Activated naive CD8-positive, alpha-beta T cell treated with anti-CD3 and anti-CD28 coated beads for 36 hours (primary cell): ENCODE measurements at places on chromosomes 2 and 18.

DNA sequence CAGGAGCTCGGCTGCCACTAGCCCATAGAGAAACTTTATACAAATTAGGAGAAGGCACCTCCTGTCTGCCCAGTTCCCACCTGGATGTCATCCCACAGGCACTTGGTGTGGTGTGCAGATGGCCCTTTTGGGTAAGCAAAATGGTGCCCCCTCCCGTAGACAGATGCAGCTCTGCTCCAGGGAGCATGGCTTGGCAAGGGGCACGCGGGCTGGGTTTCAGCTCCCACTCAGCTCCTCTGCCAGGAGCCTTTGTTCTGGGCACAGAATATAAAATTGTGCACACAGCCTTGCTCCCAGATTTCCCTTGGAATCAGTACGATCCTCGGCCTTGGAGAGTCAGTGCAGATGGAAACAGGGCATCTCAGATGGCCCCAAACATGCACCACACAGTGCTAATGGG is 20.3 kb upstream of the KCNF1 start:
- no peak overlapping the region for H3K4me3 ChIP-seq
- H3K36me3 ChIP-seq = no peaks in the 10 kb centered on the region
- peaks cover 9% of the 10 kb centered on the region for H3K27me3 ChIP-seq
- no peaks in the 10 kb centered on the region for H3K4me1 ChIP-seq

GRCh38 chr18:42807887-42808286 is 307.6 kb downstream of the RIT2 start:
- H3K36me3 ChIP-seq = no peaks in the 10 kb centered on the region
- no peak overlapping the region for H3K27ac ChIP-seq
- DNase-seq = no peak
- H3K27me3 ChIP-seq = no peaks in the 10 kb centered on the region

DNA sequence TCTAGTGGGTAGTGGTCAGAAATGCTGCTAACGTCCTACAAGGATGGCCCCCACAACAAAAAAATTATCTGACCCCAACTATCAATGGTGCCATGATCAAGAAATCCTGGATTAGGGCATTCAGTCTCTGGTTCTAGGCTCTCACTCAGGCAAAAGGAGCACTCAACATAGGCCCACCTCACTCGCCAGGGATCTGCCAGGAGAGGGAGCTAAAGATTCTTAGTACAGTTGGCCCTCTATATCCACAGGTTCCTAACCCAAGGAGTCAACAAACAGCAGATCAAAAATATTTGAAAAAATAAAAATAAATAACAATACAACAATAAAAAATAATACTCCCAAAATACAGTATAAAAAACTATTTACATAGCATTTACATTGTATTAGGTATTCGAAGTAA is 10.0 kb downstream of the SLC4A5 start:
- no peaks in the 10 kb centered on the region for H3K27me3 ChIP-seq
- no peaks in the 10 kb centered on the region for H3K36me3 ChIP-seq
- no peak overlapping the region for H3K4me3 ChIP-seq
- peak; percentile 7 for DNase-seq
- H3K4me1 ChIP-seq = no peaks in the 10 kb centered on the region

- H3K27me3 ChIP-seq = peaks cover 94% of the 10 kb centered on the region
- H3K4me3 ChIP-seq = peak overlapping the region; percentile 42
- peaks cover 42% of the 10 kb centered on the region for H3K4me1 ChIP-seq
- DNase-seq = no peak
- no peaks in the 10 kb centered on the region for H3K36me3 ChIP-seq
- no peak overlapping the region for H3K27ac ChIP-seq
Measured at GRCh38 chr18:57438743-57439608, 3.8 kb downstream of the ONECUT2 start.

GRCh38 chr18:6058941-6059340 is 163.6 kb upstream of the TMEM200C start:
- H3K27me3 ChIP-seq = no peaks in the 10 kb centered on the region
- no peaks in the 10 kb centered on the region for H3K36me3 ChIP-seq
- no peak overlapping the region for H3K27ac ChIP-seq
- DNase-seq = no peak
- H3K4me3 ChIP-seq = no peak overlapping the region

DNA sequence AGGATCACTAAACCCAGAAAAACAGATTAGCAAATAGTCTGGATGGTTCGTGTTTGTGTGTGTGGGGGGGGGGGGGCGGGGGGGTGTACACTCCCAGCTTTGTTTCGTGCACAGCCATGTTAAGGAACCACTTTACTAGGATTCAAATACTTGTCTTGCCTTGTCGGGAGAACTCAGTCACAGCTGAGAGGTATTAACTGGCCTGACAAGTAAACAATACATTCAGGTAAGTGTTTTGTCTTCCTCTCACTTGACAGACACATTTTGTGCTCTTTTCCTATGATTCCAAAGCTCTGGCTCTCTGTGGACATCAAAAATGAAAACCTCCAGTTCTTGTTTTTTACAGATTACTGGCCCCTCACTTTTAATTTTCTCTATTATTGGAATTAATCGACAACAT is 173.5 kb downstream of the LRP1B start:
- no peak overlapping the region for H3K4me3 ChIP-seq
- no peaks in the 10 kb centered on the region for H3K27me3 ChIP-seq
- H3K4me1 ChIP-seq = no peaks in the 10 kb centered on the region
- no peak for DNase-seq

- peaks cover 7% of the 10 kb centered on the region for H3K4me1 ChIP-seq
- H3K27me3 ChIP-seq = peaks cover 3% of the 10 kb centered on the region
- no peak overlapping the region for H3K27ac ChIP-seq
Measured at GRCh38 chr2:69797836-69798289, 31.6 kb upstream of the GMCL1 start.

DNA sequence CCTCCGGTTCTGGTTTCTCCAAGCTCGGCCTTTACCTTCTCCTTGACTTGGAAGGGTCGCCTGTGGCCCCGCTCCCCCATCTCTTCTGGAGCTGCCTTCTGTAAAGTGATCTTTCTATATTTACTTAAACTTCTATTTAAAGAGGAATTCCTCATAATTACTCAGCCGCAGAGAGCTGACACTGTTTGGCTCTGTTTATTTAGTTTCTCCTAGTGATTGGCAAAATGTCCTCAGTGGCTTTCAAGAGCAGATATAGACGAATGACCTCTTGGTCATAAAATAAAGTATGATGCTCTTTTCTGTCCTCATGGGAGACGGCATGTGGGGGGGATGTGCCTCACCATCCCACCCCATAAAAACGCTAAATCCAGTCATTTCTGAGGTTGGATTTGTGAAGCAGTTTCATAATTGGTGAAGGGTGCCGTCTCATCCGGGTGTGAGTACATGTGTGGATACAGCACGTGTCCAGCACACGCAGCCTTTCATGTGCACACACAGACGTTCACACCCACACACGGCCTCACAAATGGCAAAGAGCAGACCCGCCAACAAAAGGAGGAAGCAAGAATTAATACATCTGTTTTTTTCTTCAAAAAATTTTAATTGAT is 43.4 kb upstream of the SMAD7 start:
- no peak for DNase-seq
- no peaks in the 10 kb centered on the region for H3K27me3 ChIP-seq
- H3K4me3 ChIP-seq = no peak overlapping the region
